NCI-H1048 (cell line): ENCODE measurements at places on chromosomes 16 and 17.

DNA sequence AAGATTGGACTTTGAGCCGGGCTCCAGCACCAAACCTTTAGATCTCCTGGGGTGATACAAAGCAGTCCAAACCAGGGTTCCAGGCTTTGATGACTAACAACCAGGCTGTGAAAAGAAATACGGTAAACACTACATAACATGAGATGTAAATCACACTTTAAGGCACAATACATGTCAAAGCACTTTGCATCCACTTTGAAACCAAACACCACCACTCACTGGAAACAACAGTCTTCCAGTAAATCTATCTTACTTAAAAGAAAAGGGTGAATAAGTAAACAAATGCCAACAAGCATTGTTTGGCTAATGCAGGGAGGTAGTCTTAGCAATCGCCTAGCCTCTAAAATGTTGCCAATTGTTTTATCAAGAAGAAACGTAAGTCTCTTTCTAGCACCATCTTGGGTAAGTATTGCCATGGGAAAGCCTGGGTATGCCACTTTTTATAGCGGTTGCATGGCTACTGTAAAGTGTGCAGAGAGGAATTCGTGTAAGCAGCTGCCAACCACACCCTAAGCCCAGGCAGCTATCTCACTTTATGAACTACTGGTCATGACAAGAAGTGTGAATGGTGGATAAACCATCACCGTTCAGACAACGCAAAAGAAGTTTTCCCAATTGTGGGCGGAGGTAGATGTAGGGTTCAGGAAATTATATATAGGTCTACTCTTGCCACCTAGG lies 267.4 kb upstream of the PSMD7 start:
- no peak for DNase-seq

- no peak for DNase-seq
These were observed 2.9 kb downstream of the SMPD3 start for GRCh38 chr16:68445458-68445857.

GRCh38 chr17:12983991-12984884 lies 33.6 kb downstream of the ELAC2 start:
- no peak for DNase-seq

DNA sequence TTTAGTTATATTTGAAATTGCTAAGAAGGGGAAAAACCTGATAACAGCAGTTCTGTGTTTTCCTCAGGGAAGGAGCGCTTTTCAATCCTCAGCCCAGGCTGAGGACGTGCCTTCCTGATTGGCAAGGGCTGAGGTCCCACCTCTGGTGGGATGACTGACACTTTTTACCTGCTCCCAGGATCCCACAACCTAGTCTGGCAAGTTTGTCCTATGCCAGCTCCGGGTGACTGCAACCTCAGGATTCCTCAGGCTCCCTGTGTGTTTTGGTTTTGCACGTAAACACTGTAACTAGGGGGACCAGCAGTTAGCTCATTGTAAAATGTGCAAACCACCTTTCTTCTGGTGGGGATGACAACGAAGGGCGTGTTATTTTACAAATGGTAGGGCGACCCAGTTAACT lies 7.5 kb downstream of the MARCHF10 start:
- DNase-seq, result no peak

DNA sequence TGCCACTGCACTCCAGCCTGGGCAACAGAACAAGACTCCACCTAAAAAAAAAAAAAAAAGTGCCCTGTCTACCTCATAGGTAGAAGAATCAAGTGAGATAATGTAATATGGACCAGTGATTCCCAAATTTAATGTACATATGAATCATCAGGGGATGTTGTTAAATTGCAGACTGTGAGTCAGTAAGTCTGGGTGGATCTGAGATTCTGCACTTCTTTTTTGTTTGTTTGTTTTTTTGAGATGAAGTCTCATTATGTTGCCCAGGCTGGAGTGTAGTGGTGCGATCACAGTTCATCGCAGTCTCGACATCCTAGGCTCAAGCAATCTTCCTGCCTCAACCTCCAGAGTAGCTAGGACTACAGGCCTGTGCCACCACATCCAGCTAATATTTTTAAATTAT lies 31.6 kb downstream of the HOXB1 start:
- no peak for DNase-seq

- no peak for DNase-seq
These were observed 3.6 kb downstream of the ACADVL start for GRCh38 chr17:7223375-7223774.

DNA sequence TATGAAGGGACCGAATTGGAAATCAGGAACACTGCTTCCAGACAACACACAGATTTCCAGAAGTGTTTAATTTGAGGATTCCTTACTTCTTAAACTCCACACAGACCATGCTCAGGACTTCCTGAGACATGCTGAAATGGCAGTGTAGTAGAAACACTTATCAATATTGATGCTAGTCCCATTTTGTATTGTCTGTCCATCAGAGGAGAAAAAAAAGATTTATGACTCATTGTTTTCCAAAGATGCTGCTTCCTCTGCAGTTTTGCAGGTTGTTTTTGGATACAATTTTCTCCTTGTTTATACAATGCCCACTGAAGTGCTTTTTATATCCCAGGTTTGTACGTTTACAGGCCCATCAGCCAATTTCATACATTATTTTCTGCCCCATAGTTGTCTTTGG lies 68.3 kb upstream of the TANC2 start:
- no peak for DNase-seq

- no peak for DNase-seq
These were observed 1.9 kb downstream of the AANAT start for GRCh38 chr17:76469076-76469990.

- no peak for DNase-seq
These were observed 1130.4 kb downstream of the CDH8 start for GRCh38 chr16:60905811-60906210.

GRCh38 chr17:80832266-80832676 lies 159.4 kb upstream of the CHMP6 start:
- no peak for DNase-seq
